Activated CD8-positive, alpha-beta memory T cell treated with anti-CD3 and anti-CD28 coated beads, Interleukin-2, amount 50 U/mL, for 4 hours (primary cell): ENCODE measurements at places on chromosomes 4 and X.

DNA sequence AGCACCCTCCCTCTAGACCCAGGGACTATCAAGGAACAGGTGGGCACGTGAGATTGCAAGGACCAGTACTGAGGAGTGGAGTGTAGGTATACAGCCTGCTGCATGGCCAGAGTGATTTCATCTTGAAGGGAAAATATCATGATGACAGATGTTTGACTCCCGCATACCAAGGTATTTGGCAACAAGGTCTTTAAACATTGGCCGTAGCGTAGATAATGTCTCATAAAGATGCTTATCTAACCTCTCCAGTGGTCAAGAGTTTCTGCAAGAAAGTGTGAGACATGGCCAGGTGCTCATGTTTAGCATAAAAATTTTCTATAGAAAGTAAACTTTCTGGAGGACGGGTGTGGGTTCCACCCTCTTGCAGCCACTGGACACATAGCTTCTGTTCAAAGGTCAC lies 18.7 kb upstream of the ZNF630 start:
- no peak for DNase-seq

DNA sequence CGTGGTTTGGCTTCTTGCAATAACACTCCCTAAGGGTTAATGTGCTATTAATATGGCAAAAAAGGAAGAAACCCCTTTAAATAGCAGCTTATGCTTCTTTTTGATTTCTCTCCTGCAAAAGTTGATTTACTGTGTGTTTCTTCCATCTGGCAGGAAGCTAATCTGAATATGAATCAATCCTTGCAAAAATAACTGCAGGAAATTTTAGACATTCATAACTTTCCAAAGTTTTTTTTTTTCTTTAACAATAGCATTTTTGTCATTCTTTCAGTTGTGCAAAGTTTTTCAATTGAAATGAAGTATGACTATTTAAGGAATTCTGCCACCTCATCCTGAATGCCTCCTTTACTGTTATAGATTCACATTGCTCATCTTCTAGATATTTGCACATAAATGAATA lies 115.6 kb downstream of the SPANXA1 start:
- DNase-seq: no peak

DNA sequence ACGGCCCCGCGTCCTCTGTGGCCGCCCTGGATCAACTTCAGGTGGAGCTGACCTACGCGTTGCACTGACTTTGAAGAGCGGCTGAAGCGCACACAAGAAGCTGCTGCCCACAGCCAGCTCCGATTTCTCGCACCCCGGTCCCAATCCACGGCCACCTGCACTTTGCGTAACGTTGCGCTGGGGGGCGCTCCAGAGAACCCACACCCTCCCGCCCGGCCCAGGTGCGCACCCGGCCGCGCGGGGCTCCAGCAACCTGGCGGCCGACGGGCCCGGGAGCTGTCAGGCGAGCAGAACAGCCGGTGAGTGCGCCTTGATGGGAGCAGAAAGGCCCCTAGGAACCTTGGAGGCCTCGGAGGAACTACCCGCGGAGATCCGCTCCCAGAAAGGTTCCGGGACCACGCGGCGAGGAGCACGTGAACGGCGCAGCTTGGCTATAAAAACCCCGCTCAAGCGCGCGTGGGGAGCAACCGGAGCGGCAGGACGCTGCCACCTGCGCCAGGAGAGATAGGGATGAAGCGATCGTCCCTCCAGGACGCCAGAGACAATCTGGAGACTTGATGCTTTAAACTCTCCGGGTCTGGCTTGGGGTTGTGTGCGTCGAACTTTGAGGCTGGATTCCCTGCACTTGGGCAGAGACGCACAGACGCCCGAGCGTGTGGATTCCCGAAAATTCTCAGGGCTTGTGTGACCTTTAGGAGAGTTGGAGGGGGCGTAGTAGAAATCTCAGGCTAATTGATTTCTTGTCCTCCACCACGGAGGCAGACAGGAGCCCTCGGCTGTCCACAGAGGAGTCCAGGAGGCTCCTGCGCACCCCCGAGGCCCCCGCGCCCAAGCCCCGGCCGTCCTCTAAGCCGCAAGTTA lies 591 bp upstream of the NWD2 start:
- no peak for DNase-seq

DNA sequence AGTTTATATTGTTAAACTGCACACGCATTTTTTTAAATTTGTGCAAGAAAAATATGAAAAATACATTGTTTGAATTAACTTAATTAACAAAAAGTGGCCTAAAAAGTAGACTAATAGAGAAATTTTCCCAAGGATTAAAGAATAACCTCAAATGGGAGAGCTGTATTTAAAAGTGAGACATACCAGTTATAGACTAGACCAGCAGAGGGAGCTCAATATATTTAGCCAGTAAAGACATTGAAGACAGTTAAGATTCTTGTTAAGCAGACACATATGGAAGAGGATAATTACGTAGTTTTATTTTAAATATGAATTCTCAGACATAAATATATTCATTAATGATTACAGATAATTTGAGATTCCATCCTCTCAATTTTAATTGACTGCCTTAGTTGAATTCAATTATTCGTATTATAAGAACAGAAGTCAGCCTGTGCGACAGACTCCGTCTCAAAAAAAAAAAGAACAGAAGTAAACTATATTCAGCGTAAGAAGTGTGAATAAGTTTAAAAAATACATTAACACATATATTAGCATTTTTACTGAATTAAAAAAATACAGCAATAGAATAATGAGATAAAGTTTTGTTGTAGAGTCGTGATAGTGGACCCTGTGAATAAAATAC lies 64.8 kb downstream of the GLRA3 start:
- no peak for DNase-seq

DNA sequence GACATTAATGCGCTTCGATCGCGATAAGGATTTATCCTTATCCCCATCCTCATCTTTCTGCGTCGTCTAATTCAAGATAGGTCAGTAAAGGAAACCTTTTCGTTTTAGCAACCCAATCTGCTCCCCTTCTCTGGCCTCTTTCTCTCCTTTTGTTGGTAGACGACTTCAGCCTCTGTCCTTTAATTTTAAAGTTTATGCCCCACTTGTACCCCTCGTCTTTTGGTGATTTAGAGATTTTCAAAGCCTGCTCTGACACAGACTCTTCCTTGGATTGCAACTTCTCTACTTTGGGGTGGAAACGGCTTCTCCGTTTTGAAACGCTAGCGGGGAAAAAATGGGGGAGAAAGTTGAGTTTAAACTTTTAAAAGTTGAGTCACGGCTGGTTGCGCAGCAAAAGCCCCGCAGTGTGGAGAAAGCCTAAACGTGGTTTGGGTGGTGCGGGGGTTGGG lies 528 bp upstream of the FGF2 start:
- no peak for DNase-seq

- no peak for DNase-seq
Measured at GRCh38 chrX:136856551-136856950, 24.0 kb downstream of the RBMX start.

GRCh38 chr4:169915545-169915944 lies 110.7 kb downstream of the MFAP3L start:
- DNase-seq: no peak
